ENCODE measurements at places on chromosomes 16 and 17. TPM values are rescaled to one million over a fixed set of nuclear protein-coding genes. Genes with fewer than 3 reads are reported as not detected.

- no peak for DNase-seq
Observed at GRCh38 chr17:41907633-41908539, 10.9 kb downstream of the ACLY start.

GRCh38 chr16:88977018-88977811, at the start of gene CBFA2T3:
Gene CBFA2T3 (minus strand): TSS chr16:88977207. CDS start chr16:88976807, 400 bp downstream.
- DNase-seq: no peak

GRCh38 chr16:19655242-19655777, 62.7 kb downstream of the KNOP1 start:
- no peak for DNase-seq

DNA sequence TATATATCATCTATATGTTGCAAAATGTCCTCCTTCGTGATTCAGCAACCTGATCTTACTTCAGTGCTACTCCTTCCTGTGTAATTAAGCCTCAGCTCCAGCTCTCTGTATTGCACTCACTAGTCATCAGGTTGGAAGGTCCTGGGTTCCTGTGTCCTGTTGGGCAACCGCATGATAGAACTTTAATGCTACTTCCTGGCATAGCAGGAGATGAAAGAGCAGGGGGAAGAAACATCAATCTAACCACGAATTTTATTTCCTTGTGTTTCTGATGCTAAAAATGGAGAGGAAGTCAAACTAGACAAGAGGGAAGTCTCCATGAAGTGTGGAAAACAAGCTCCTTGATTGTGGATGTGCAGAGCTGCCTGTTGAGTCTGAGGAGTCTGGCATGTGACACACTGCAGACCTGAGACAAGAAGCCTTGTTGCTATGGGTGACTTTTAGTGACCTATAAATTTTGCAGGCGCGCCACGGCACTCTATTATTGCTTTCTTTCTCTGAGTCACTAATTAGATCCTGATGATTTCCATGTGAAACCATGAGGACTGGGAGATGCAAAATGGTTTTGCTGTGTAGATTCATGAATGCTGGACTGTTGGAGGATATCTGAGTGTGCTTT, 25.6 kb downstream of the IGSF6 start:
- peak; percentile 92 for DNase-seq

The BLTP2 gene
- 66.0 TPM for total RNA-seq

The IKZF3 gene
- total RNA-seq: not detected
